ENCODE measurements at places on chromosomes 3 and 15. TPM values are rescaled to one million over a fixed set of nuclear protein-coding genes. Genes with fewer than 3 reads are reported as not detected.

The CHL1 gene
- total RNA-seq = not detected

The SNTN gene
- total RNA-seq = not detected

The HTR3E gene
- total RNA-seq = not detected

The SCN11A gene
- 0.09 TPM for total RNA-seq

The FEZF2 gene
- total RNA-seq = not detected

The ISL2 gene
- total RNA-seq = 0.47 TPM

The APOD gene
- total RNA-seq = 7.8 TPM

The ACP3 gene
- not detected for total RNA-seq

The GPR149 gene
- total RNA-seq = not detected

The CSPG5 gene
- 0.45 TPM for total RNA-seq

The ACKR4 gene
- total RNA-seq = 0.18 TPM

The REC114 gene
- total RNA-seq = not detected

The RBP2 gene
- total RNA-seq = not detected

The LRRN1 gene
- total RNA-seq = not detected

The TEX55 gene
- not detected for total RNA-seq

The EMC7 gene
- 30.2 TPM for total RNA-seq

The C3orf80 gene
- total RNA-seq = 0.09 TPM
